Esophagus squamous epithelium (tissue), 5 donors: ENCODE measurements at places on chromosomes 6 and 20.

DNA sequence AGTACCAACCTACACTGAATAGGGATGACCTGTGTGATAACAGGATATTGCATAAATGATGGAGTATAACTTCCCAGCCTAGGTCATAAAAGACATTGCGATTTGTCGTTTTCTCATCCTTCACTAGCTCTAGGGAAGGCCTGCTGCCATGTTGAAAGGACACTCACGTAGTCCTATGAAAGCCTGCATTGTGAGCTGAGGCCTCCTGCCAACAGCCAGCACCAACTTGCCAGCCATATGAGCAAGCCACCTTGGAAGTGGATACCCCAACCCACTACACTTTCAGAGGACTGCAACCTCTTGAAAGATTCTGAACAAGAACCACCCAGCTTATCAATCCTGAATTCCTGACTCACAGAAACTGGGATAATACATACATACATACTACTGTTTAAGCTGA, 3.5 kb upstream of the PANK2 start:
- DNase-seq = no peak

DNA sequence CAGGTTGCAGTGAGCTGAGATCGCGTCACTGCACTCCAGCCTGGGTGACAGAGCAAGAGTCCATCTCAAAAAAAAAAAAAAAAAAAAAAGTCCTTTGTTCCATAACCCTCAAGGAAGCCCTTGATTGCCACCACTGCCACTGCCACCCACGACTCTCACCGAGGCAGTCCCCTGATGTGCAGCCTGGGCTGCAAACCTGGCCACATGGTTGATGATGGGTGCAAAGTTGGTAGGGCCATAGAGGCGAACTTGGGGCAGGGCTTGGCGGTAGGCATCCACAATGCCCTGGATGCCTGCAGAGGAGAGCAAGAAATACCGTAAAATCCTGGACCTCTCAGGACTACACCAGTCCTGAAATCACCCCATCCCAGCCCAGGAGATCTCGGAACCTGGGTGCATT, 11.5 kb downstream of the SPAG4 start:
- DNase-seq = no peak

GRCh38 chr20:57476641-57477461, 48.1 kb downstream of the CTCFL start:
- DNase-seq = no peak

DNA sequence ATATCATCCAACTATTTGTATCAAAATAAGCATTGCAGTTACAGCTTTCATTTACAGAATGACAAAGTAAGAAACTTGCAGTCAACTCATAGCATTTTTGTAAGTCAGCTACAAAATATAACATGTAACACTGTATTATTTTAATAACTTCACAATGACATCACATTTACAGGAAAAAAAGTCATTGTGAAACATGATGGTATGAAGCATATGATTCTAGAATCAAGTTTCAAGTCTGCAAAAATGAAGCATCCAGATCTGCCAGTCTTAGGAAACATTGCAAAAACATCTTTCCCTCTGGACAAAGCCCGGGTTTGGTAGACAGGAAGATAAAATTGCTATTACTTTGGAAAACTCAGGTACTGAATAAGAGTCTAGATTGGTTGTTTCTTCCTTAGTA, 263.9 kb upstream of the NT5E start:
- no peak for DNase-seq

DNA sequence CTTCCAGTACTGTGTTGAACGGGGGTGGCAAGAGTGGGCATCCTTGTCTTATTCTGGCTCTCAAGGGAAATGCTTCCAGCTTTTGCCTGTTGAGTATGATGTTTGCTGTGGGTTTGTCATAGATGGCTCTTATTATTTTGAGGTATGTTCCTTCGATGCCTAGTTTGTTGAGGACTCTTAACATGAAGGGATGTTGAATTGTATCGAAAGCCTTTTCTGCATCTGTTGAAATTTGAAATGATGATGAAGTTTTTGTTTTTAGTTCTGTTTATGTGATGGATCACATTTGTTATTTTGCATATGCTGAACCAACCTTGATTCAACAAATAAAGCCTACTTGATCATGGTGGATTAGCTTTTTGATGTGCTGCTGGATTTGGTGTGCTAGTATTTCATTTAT, 48.0 kb downstream of the RPRD1B start:
- no peak for DNase-seq

DNA sequence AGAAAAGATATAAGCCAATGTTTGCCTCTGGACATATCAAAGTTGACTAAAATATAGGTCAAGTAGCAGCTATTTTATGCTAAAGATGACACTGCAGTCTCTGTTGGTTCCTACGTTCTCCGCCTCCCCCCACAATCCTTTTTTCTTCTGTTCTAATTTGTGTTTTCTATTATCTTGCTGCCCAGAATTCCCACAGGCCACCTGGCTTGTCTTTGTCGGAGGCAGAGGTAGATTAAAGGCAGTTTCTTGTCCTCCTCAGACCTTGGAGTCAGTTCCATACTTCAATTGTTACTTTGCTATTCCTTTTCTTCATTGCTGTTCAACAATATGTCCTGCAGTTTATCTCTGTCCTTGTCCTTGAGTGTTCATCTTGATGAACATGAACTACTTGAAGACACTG, 3.6 kb upstream of the ELOVL5 start:
- no peak for DNase-seq

DNA sequence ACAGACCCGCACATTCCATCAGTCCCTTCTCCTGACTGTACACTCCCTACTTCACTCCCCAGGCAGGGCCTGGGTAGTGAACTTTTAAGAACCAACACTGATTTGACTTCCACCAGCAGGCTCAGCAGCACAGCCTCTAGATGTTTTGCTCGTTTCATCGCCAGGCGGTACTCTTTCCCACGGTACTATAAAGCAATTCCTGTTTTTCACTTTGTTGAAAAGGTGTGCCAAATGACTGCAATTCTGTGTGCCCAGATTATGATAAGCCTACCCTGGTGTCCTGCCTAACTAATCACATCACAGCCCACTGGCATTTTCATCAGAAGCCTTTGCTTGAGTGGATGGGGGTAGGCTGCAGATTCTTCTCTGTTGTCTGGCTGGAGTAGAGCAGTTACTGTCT, 12.9 kb upstream of the WTAP start:
- no peak for DNase-seq

- no peak for DNase-seq
These were observed 550 bp downstream of the PLAGL2 start for GRCh38 chr20:32206760-32207625.

- DNase-seq = no peak
These were observed 180.5 kb downstream of the OGFRL1 start for GRCh38 chr6:71468841-71469700.

DNA sequence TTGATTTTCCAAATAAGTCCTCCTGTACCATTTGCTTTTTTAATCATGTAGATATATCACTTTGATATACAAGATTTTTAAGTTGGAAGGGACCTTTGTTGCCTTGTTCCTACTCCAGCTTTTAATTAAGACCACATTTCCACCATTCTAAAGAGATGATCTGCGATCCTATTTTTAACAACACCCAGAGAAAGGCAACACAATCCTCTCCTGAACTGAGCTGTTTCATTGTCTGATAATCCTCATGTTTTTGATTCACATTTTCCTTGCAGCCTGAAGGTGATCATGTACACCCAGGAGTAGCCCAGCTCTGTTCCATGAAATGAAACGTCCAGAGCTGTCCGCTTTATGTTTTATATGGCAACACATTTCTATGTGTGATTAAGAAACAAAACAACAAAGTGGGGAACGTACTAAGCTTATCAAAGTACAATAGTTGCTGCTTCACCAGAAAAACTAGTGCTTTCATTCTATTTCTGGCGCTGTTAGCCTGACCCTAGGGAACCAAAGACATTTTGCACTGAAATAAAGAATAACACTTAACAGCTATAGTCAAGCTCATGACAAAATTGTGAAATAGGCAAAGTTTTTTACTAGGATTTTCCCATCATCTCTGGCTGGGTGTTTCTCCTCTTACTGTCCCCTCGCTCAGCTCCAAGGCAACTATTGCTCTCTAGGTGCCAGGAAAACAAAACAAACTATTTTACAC, 22.6 kb upstream of the TRAF3IP2 start:
- no peak for DNase-seq

DNA sequence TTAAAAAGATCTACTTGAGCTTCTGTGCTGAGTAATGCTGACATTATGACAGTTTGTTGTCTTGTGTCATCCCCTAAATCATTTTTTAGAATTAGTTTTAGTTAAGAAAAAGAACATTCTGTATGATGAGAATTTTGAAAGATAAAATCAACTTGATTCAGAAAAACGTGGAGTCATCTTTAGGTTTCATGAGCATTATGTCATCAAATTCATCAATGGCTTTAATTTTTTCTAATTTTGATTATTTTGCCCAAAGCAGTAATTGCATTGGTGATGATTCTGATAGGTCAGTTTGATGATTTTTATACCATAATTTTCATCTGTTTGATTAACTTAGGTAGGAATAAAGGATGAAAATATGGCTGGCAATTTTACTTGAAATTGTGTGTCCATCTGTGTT, 26.6 kb upstream of the ADGRF4 start:
- no peak for DNase-seq

DNA sequence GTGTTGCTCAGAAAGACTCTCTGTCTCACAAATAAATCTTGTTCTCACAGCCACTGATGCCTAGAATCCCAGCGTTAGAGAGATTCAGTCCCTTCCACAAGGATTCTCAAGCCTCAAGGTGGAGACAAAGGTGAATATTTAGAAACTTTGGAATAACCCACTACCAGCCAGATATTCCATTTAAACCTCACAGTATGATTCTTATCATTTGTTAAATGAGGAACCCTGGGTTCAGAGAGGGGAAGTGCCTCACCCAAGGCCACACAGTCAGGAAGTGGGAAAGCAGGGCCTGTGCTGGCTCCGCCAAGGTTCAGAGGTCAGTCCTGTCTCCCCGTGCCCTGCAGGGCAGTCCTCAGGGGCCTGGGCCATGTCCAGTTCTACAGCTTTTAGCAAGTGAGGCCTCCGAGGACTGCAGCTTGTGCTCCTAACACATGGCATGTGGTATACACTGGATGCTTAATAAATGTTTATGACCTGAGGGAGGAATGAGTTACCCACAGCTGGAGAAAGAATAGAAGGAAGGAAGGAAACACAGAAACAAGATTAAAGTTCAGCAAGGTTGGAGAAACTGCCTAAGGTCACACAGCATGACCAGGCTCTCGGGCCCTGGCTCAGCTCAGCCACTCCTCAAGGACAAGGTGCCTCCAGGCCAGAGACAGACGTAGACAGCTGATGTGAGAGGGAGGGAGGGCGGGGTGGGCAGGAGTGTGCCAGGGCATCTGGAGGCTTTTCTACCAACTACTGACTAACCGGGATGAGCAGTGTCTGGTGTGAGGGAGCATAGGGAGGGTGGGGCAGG, 3.9 kb upstream of the TGM2 start:
- no peak for DNase-seq

- no peak for DNase-seq
These were observed 9.1 kb downstream of the CASS4 start for GRCh38 chr20:56420940-56421688.

- no peak for DNase-seq
These were observed 799.5 kb downstream of the QKI start for GRCh38 chr6:164214066-164214465.

GRCh38 chr6:26286168-26286877, 78.7 kb upstream of the BTN3A2 start:
- no peak for DNase-seq

- no peak for DNase-seq
These were observed 50.2 kb upstream of the IFNGR1 start for GRCh38 chr6:137269347-137269746.

GRCh38 chr6:161079566-161080262, 88.1 kb downstream of the MAP3K4 start:
- no peak for DNase-seq

- DNase-seq = no peak
These were observed 9.2 kb upstream of the C6orf141 start for GRCh38 chr6:49541210-49541724.

GRCh38 chr20:50249447-50250388, 59.1 kb downstream of the CEBPB start:
- no peak for DNase-seq

DNA sequence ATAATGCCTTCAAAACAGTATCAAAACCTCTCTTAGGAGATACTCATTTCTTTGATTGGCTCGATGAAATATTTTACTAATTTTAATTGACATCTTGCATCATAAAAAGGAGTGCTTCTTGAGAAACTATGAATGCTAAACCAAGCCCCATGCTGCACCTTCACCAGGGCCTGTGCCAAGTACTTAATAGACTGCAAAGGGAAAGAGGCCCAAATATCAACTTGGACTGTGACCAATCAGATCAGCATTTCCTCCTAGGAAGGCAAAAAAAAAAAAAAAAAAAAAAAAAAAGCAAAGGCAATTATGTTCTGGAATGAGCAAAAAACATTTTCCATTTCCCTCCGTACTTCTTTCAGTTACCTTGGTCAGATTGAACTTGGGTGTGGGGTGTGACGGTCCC, 253.0 kb upstream of the SOX4 start:
- DNase-seq = no peak

- DNase-seq = no peak
These were observed 1513.7 kb downstream of the GRIK2 start for GRCh38 chr6:102907181-102907580.

GRCh38 chr6:169452117-169452868, 198.6 kb upstream of the THBS2 start:
- no peak for DNase-seq

- no peak for DNase-seq
These were observed 118.1 kb upstream of the PRDM1 start for GRCh38 chr6:105967917-105968602.

DNA sequence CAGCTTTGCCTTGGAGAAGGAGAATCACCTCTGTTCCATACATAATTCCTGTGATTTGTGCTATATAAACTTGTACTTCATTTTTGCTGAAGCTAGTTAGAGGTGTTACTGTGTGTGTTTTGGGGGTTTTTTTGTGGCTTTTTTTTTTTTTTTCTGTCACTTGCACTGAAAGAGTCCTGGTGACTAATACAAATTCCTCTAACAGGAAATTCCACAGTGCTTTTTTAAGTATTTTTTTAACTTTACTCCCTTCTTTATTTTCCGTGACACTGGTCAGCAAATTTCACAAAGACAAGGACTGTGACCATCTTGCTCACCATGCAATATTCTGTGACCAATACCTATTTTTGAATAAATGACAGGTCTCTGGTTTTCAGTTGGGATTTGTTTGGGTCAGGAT, 110.5 kb downstream of the ISM1 start:
- DNase-seq = no peak

GRCh38 chr20:61354901-61355495, 102.9 kb downstream of the CDH4 start:
- no peak for DNase-seq

- no peak for DNase-seq
These were observed 199.3 kb downstream of the BACH2 start for GRCh38 chr6:90097356-90097755.

DNA sequence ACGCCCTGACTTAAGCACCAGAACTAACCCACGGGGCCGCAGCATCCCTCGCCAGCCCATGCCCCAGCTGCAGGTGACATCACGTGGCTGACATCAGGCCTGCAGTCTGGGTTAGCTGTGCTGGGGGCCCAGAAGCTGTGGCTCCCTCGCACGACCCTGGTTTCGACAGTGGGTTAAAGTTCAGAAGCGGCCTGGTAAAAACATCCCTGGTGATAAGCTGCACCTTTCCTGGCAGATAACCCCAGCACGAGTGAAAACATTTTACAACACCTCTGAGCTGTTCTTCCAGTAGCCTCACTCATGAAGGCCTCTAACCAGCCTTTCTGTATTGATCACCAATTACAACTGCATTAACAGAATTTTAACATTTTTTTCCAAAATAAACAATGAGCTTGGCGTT, 136.4 kb upstream of the RREB1 start:
- DNase-seq = no peak
